ENCODE measurements at places on chromosomes 4 and X.

DNA sequence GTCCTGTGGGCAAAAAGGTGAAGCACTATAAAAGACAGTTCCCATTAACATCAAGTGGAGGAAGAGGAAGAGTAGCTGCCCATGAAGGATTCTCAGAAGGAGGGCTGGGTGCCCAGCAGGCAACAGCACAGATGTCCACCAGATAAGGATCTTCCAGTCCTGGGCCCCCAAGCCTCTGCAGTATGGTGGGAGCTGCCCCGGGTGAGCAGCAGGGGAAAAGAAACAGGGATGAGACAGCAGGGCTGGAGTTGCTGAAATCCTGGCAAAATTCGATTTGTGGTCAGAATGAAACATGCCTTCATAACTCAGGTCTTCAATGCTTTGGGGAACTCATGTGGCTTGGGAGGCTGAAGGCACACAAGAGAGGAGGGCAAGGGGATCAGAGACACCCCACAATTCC is 94.6 kb downstream of the RASL11B start:
- no peak for DNase-seq

GRCh38 chrX:64570204-64570603 is 175.0 kb upstream of the MTMR8 start:
- no peak for DNase-seq

DNA sequence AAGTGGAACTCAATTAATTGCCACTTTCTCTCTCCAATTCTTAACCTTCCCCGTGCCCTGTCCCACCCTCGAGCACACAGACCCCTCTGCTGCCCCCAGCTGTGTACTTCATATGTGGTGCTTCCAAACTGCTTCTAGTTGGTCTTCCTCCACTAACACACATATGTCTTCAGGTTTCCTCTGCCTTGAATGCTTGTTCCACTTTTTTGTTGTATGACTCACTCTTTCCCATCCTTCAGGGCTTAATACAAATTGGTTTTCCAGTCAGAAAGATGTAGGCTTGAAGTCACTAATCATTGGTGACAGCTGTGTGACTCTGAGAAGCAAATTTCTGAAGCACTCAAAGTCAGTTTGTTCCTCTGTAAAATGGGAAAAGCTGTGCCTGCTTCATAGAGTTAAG is 30.6 kb downstream of the TRIM2 start:
- DNase-seq = no peak

GRCh38 chr4:53813998-53814397 is 222.7 kb upstream of the LNX1 start:
- DNase-seq = no peak

DNA sequence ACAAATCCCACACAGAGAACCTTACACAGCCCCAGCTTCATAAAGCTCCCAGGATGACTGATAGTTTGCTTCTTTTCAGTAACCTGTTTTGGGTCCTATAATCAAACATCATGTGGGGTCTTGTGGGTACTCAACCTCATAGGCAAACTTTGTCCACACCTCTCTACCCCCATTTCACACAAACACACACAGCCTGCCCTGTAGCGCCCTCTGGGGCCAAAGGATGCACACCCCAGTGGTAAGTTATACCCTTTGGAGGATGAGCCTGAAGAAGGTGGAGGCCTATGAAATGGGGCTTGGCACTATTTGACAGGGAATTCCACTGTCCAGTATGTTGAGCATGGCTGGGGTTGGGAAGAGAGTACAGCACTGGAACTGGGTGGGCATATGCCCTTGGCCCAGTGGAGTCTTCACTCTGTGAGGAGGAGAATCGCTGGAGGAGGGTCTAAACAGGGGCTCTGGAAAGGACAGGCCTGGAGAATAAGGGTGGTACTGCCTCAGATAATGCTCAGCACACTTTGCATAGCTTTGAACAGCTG is 30.5 kb upstream of the COL25A1 start:
- no peak for DNase-seq

GRCh38 chrX:153546386-153546785 is 28.9 kb downstream of the ATP2B3 start:
- no peak for DNase-seq

GRCh38 chr4:108884596-108884995 is 121.7 kb upstream of the ETNPPL start:
- no peak for DNase-seq

DNA sequence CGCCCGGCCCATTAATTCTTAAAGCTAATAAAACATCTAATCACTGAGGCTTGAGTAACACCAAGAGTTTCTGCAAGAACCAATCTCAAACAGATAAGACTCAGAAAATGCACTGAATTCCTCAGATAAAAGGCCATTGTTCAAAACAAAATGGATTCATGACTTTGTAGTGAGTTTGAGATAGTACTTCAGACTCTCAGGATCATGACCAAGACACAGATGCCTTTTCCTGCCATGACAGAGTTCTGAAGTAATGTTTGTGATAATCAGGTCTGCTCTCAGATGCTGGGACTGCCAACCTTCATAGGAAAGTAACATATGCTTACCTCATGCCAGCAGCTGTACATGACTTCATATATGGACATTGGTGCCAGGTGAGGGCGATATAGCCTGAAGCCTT is 54.6 kb downstream of the NIPAL1 start:
- DNase-seq = no peak

- DNase-seq = no peak
Observed at GRCh38 chr4:187090401-187090800, 366.7 kb upstream of the FAT1 start.

DNA sequence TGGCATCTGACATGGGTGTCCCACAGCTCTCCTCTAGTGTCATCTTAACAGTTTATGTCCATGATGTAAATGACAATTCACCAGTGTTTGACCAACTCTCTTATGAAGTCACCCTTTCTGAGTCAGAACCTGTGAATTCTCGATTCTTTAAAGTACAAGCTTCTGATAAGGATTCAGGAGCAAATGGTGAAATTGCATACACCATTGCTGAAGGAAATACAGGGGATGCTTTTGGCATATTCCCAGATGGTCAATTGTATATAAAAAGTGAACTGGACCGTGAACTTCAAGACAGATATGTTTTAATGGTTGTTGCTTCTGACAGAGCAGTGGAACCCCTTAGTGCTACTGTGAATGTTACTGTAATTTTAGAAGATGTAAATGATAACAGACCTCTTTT is 4.6 kb downstream of the FAT4 start:
- no peak for DNase-seq

- DNase-seq = no peak
Observed at GRCh38 chr4:19381068-19381467, 870.6 kb upstream of the SLIT2 start.
